Stimulated activated CD4-positive, alpha-beta T cell treated with anti-CD3 and anti-CD28 coated beads, Interleukin-12 subunit alpha, Interleukin-12 subunit beta, amount 100 ng/mL, for 24 hours (primary cell): ENCODE measurements at places on chromosomes 4 and X.

GRCh38 chr4:38842994-38843393 is 13.6 kb downstream of the TLR6 start:
- no peak for DNase-seq

DNA sequence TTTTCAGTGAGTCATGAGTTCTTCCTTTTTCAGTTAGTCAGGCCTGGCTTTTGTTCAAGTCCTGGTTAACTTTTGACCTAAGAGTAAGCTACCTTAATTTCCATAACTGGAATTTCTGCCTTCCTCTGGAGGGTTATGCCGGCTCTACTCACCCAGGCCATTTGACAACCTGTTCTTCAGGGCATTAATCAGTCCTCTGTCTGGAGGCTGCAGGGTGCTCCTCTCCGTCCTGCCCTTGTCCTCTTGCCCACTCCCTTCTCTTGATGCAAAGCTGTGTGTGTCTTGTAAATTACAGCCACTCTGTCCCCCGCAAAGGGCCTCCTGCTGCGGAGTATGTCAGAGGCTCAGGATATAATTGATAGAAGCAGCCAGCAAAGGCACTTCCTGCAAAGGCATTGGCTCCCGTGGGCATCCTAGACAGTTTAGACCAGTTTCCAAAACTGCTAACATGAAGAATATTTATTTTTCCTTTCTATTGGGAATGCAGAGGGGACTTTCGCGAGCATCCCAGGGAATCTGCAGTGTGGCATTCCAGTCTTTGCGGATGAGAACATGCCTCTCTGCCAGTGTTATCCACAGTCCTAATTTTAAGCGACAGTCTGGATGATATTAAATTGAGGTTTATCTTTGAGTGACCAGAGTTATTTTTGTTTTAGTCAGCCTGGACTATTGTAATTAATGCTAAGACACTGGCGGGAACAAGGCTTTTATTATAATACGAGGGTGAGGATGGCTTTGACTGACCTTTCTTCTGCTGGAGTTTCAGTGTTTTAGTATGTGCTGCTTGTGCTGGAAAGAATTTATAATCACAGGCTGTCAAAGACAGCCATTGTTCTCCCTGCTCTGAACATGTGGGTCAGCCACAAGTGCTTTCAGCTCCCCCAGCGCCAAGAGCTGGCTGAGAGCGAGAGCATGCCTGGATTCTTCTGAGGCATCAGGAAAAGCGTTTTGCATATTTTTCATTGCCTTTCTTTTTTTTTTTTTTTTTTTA is 74.2 kb downstream of the LIMCH1 start:
- no peak for DNase-seq

DNA sequence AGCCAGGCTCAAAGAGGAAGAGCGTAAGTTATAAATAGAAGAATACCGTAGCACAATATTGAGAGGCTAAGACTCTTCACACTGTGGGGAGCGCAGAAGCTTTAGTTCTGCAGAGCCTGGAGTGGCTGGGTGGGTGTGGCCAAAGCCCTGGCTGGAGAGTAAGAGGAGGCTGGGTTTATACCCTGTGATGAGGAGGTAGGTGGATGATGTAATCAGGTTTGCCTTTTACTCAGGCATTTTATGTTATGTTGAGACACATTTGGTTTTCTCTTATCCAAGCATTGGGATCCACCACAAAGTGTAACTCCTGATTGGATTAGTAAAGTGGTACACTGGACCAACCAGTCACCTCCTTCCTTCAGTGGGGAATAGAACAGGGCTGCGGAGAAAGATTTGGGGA is 13.9 kb downstream of the CDS1 start:
- no peak for DNase-seq

- no peak for DNase-seq
Measured at GRCh38 chr4:78862314-78862737, 76.9 kb downstream of the PAQR3 start.

DNA sequence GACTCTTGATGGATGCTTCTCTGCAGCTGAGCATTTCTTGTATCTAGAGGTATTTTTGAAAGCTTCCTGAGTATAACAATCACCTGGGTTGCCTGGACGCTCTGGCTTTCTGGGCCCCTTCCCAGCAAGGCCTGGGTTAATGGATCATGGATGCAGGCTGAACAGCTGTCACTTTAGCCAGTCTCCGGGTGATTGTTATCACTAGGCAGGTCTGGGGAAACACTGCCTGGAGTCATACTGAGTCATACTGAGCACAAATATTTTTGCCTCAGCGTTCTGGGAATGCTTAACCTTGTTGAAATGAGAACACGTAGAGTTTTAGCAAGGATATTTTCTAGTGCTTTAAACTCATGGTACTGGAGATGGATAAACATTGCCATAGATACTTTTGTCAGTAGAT is 102.6 kb downstream of the PHEX start:
- DNase-seq, result no peak

DNA sequence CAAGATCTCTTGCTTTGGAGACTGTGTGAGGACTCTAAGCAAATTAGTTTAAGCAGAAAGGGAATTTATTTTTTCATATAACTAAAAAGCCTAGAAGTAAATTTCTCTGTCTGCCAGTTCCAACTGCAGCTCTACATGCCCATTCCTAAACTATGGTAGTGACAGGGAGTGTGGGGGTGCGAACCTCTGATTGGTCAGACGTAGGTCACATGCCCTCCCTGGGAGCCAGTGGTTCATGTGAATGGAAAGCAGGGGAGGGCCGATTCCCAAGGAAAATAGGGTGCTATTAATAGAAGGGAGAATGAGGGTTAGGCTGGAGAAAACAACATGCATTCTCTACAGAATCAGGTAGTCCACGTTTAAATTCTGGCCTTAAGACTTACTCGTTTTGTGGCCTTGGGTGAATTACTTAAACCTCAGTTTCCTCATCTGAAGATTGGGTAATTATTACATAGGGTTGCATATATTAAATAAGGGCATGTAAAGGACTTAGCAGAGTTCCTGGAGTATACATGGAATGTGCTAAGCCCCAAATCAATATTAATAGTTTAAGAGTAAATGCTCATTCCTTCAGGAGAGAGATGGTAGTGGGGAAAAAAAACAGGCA is 7.2 kb downstream of the RAB33B start:
- no peak for DNase-seq

- peak; percentile 71 for DNase-seq
Measured at GRCh38 chr4:10106421-10107039, 10.1 kb downstream of the WDR1 start.

DNA sequence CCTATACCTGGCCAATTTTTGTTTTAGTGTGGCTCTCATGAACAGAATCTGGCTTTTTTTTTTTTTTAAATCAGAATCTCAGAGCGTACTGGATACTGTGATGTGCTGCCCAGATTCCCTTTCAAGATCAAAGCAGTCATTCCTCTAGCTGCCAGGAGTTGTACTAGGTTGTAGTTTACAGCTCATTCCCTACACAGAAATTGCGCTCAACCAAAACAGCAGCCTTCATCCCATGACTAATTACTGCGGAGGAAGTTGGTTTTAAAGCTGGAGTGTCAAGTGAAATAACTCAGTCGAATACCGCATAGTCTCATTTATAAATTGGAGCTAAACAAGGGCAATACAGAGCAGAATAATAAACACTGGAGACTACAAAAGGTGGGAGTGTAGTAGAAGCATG is 12.2 kb upstream of the TMPRSS11B start:
- DNase-seq, result no peak

DNA sequence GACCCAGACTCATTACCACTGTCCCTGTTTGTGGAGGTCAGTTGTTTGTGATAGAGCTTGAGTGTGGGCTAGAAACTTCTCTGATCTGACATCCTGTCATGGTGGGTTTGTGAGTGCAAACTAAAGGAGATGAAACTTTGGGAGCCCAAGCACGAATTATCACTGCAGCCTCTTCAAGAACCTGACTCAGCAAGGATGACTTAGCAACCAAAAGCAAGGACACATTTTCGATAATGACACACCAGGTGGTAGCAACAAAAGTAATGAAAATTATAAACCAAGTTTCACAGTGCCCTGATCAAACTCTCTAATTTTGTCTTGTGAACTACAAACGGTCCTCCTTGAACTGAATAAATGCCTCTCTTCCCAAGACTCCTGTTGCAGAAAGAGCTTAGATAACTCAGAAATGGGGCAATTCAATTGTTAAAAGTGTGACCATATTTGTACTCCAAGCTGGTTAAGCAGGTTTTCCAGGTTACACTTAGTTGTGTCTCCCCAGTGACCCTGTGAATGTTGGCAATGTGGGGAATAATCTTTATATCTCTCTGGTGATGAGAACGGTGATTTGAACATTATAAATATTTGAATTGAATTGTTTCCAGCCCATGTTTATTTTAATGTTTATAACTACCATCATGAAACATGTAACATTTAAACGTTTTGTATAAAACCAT is 52.6 kb upstream of the ATP8A1 start:
- DNase-seq, result no peak

DNA sequence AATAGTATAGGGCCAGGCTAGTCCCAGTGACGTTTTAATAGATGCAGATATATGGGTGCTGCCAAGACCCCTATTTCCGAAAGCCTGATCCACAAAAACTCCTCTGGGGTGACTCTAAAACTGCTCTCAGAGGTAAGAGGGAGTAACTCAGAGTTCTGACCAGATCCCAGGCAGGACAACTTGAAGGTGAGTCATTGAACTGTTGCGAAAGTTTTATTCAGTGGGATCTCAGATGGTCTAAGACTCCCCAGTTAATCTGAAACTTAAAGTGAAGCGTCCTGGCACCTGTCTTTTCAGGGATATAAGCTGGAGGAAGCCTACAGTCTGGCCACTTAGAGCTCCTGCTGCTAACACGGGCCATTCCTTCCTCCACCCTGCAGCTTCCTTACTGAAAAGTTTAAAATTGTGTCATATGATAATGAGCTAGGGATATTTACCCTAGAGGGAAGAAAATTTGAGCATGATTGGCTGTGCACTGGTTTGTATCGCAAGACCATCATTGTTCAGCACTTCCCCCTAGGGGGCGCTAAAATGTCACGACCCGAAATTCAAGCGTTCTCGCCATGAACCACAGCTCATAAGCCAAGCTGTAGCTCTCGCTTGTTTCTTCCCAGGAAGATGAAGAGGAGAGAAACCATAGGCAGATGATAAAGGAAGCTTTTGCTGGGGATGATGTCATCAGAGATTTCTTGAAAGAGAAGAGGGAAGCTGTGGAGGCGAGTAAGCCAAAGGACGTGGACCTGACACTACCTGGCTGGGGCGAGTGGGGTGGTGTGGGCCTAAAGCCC is 19.5 kb downstream of the UTP14A start:
- DNase-seq, result peak; percentile 17

GRCh38 chr4:172698256-172698655 is 470.4 kb upstream of the GALNT7 start:
- no peak for DNase-seq
